Stimulated activated memory B cell treated with anti-CD40 and anti-IgM and Interleukin-4, amounts not matched to agents 10 μg/mL and 1 μg/mL and 100 μg/mL, for 72 hours (primary cell): ENCODE measurements at places on chromosomes 6 and 20.

DNA sequence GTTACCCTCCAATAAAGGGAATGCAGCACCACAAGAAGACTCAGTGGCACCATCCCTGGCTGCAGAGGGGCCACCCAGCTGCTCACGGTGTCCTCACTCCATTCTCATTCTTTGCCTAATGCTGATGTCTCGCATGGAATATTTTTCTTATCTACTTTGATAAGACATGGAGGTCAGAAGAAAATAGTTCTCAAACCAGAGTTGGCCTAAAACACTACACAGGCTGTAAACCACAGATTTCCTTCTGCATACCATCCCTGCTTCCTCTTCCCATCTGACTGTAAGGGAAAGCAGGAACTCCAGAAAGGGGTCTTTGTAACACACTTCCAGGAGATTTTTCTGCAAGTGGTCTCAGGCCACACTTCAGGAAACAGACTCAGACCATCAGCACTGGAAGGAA is 43.1 kb upstream of the CD93 start:
- ATAC-seq = no peak

GRCh38 chr6:315226-315625 is 22.9 kb downstream of the DUSP22 start:
- no peak for ATAC-seq

DNA sequence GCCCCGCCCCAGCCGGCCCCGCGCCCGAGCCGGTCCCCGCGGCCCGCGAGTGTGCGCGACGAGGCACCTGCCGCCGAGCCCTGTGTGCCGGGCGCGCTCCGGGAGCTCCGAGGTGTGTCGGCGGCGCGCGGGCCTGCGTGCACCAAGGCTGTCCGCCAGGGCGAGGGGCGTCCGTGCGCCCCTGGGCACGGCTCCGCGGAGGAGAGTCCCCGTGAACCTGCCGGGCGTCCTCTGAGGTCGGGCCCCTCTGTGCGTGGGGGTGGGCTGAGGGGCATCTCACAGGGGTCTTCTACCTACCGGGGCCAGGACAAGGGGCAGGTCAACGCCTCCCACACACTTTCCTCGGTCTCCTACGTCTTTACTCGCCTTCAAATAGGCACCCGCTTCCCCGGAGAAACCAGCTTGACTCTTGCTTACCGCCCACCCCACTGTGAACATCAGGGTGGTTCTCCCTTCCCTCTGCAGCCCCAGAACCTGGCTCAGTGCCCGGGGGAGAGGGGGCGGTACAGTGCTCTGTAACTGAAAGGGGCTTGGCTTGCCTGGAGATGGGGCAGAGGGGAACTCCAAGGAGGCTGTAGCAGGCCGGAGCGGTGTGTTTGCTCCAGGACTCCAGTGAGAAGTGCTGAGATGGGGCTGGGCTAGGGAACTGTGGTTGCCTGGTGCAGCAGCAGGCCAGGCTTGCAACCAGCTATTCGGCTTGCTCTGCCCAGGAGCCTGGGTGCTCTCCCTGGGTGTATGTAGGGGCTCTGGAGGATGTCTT is at the start of gene SAMD10:
SAMD10 (minus strand) TSS at position 86 of the 760 bp plus-strand sequence. CDS start 175 bp downstream, outside the sequence.
- ATAC-seq = peak; percentile 75

DNA sequence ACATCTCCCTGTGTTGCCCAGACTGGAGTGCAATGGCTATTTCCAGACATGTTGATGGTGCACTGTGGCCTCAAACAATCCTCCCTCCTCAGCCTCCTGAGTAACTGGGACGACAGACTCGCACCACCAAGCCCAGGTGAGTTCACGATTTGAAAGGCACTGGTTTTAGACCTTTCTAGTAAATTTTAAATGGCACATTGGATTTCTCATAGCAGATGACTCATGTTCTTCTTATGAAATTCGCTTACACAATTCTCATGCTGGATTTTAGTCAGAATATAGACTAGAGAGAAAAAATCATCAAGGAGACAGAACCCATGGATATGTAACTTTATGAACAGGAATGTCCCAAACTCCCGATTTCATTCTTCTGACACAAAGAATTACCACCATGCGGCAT is 18.1 kb upstream of the PXDC1 start:
- ATAC-seq = no peak

DNA sequence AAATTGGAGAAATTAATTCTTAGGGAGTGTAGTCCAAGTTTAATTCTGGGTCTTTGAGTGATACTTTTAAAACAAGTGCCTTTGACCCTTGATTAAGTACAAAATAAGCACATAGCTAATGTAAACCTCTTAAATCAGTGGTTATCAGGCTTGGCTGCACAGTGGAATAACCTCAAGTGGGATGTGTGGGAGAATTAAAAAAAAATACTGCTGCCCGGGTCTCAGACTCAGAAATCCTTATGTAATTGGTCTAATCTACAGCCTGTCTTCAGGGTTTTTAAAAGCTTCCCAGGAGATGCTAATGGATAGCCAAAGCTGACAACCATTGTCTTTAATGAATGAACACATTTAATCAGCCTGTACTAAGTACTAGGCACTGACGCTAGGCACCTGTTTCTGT is 28.5 kb upstream of the TMEM14A start:
- ATAC-seq = no peak

DNA sequence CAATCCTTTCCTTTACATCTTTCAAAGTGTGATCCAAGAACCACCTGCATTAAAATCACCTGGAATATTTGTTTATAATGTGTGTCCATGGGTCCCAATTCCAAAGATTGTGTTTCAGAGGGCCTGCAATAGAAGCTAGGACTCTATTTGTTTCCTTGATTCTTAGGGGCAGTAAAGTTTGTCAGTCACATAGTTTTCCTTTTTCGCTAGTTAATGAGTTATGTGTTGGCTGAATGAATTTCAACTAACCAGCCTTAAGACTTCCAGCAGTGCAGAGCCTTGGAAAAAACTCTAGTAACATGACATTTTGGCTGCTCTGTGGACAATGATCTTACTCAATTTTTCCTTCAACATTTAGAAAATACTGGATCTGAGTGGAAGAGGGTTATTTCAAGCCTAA is 11.3 kb downstream of the FAM217A start:
- no peak for ATAC-seq

DNA sequence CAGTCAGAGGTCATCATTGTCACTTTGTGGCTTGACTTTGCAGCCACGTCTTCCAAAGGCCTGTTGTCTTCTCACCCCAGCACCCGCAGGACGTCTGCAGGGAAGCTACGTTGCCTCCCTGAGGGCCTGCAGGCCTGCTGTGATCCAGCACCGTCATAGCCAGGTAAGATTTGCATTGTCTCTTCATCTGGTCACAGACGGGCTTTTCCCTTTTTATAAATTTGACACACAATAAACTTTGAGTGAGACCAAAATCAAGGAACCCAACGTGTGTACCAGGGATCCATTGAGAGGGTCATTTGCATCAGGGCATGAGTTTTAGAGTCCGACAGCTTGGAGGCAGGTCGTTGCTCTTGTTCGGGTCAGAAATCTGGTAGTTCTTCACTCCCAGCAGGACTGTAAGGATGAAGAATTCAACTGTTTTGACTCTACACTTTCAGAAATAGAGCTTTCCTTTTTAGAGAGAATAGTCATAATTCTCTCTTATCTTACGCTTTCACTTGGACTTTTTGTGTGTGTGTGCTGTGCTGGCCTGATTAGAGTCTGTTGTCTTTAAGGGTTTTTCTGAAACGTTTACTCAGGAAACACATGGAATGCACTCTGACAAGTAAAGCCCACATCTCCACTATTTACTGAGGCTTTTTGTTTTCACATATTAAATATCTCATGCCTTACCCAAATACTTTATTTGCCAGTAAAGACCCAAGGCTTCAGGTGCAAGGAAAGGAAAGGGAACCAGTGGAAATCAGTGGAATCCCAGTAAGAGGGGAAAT is 177.2 kb upstream of the TAB2 start:
- peak; percentile 95 for ATAC-seq

GRCh38 chr6:91509711-91510110 is 922.8 kb upstream of the MAP3K7 start:
- no peak for ATAC-seq

DNA sequence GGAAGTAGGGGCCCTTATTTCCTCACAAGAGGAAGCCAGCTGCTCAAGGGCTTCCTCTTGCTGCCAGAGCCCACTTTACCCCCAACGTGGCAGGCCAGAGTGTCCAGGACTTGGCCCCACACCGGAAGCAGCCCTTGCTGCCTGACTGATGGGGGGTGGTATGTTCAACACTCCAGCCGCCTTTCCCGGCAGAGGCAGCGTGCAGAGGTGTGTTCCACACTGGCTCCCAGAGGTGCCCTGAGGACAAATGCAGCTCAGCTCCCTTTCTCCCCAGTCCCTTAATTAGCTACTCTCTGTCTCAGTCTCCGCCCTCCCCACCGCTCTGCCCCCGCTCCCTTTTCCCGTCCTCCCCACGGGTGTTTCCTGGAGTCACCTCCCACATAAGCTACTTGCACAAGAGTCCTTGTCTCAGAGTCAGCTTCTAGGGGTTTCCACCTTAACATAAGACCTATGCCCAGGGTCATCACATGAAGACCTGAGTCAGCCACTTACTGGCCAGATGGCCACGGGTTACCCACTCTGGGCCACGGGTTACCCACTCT is 61.7 kb upstream of the SHLD1 start:
- no peak for ATAC-seq

GRCh38 chr6:35173427-35174087 is 32.4 kb upstream of the TCP11 start:
- ATAC-seq = no peak

- no peak for ATAC-seq
Observed at GRCh38 chr6:6722195-6722594, 133.7 kb downstream of the LY86 start.

- peak; percentile 80 for ATAC-seq
Observed at GRCh38 chr6:158031381-158032353, 50.0 kb downstream of the SYNJ2 start.

DNA sequence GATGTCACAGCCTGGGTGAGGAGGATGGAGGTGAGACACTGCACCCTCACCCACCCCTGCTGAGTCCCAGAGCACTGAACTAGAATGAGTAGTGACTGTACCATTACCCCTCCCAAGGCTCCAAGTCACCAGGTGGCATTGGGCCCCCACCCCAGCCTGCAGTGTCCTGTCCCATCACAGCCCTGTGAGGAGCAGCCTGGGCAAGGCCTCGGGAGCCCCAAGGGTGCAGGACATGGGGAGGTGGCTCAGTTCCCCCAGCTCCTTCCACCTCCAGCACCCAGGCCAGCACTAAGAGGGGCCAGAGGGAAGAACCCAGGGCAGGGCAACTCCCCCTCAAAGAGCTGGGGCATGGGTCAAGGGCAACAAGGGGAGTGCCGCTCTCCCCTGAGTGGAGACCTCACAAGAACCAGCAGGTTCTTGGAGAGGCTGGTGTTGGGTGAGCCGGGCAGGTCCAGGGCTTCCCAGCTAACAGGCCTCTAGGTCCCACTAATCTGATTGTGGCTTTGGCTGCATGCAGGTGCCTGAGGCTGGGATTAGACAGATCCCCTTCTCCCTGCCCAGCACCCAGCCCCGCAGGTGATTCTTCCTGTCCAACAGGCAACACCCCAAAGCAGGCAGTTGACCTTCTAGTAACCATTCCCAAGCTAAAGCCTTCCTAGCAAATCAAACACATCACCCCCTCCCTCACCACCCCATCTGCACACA is 2.6 kb downstream of the CST4 start:
- no peak for ATAC-seq

DNA sequence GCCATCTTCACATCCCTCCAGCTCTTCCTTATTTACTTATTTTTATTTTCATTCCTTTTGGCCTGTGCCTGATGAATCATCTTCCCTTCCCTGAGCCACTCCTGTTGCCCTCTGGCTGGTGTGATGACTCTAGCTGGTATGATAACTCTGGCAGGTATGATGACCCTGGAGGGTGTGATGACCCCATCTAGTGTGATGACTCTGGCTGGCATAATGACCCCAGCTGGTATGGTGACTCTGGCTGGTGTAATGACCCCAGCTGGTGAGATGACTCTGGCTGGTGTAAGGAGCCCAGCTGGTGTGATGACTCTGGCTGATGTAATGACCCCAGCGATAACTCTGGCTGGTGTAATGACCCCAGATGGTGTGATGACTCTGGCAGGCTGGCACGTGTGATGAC is 426.8 kb downstream of the QKI start:
- no peak for ATAC-seq

- ATAC-seq = no peak
Observed at GRCh38 chr20:39135885-39136544, 173.9 kb downstream of the DHX35 start.

- ATAC-seq = peak; percentile 24
Observed at GRCh38 chr6:37643851-37644672, 53.6 kb downstream of the MDGA1 start.

DNA sequence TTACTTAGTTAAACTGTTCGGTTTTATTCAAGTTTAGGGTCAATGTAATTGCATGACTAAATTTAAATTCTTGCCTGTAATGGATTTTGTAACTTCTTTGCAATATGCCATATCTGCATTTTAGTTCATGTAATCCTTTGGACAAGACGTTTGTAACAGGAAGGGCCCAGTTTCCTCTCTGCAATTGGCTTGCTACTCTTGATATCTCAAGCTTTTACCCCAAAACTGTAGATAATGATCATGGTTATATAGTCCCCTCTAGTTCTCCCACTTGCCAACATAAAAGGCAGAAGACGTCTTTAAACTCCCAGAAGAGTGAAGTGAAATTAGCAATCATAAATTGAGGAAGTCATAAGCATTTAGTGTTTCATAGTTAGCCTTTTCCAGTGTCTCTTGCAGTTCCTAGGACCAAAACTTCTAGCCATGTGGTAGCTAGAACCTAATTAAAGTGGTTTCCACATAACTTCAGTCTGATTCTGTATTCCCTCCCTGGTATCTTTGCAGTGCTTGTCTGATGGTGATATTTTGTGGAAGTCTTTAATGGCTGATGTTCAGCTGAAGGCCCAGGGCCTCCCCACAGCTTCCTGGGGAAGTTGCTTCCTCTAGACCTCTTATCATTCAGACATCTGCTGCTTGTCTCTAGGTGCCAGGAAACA is 117.8 kb upstream of the SUPT3H start:
- no peak for ATAC-seq

- no peak for ATAC-seq
Observed at GRCh38 chr6:140440223-140440835, 1065.9 kb upstream of the CITED2 start.

DNA sequence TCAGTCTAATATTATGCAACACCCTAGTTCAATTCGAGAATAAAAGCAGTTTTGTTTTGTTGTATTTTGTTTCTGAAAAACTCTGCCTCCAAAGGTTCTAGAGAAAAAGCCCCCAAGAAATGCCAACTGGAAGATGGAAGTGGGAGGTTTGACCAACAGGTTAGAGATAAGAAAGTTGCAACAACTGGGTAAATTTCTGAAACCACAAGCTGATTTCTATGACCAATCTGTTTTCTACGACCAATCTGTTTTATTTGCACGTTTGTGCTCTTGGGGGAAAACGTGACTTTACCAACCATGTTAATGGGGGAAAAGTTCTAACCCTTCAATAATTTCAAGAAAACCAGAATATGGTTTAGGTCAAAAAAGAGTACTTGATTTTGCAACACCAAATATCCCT is 173.2 kb downstream of the PDE7B start:
- ATAC-seq = no peak

DNA sequence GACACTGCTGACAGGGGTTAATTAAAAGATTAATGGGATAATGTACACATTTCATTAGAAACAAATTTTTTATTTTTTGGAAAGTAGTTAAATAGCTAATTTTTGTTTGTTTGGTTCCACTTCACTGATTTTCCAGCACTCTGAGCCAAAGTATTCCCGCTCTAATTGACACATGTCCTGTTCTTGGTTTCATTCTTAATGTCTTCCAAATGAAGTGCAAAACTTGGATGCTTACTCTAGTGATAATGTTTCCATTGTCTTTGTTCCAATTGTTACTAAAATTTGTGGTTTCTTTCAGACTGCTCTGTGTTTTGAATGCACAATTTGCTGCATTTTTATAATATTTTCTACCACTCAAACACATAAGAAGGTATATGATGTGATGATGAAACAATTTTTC is 794.3 kb downstream of the PHF3 start:
- ATAC-seq = no peak

GRCh38 chr6:33813246-33813904 is 9.6 kb upstream of the MLN start:
- no peak for ATAC-seq
